NCI-H1436 treated with DMSO at 0.1 percent for 48 hours (cell line): ENCODE measurements at places on chromosomes 12 and 14.

GRCh38 chr12:121866331-121866730 lies 7.7 kb upstream of the HPD start:
- DNase-seq: no peak

DNA sequence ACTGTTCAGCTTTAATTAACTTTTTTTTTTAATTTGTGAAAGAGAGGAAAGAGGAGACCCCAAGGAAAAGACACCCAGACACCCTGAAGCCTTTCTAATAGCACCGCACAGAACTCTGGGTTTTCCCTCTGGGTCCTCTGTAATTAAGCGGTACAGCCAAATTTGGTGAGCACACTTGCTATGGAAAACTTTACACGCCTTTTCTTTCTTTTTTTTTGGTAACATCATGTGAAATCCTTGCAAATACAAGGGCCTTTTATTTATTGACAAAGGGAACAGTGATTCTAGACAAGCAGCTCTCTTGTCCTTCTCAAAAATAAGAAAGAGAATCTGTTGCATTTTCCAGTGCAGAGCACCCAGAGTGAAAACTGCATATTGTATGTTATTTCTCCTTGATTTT lies 44.4 kb upstream of the CPM start:
- DNase-seq: no peak

DNA sequence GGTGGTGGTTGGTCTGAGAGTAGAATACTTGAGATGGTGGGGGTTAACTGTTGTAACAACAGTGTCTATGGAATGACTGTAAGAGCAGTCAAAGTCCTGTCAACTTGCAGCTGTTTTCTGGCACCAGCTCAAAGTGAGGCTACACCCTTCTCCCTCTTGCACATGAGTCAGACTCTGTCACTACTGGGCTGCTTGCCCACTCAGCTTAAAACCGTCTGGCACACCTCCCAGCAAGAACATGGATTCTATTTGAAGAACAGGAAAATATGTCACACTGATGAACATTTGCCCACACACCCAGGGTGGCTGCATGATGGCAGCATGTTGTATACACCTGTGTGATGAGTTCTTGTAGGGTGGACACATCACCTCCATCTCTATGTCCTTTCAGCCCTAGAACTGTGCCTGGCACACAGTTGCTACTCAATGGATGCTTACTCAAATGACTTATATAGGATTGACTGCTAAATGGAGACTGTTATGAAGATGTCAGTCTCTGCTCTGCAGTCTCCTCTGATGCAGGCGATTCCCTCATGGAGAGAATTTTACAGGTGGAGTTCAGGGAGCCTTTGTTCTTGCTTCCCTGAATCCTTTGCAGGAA lies 19.3 kb upstream of the SERPINA6 start:
- DNase-seq: no peak

GRCh38 chr14:41549821-41550607 lies 56.7 kb upstream of the LRFN5 start:
- no peak for DNase-seq

DNA sequence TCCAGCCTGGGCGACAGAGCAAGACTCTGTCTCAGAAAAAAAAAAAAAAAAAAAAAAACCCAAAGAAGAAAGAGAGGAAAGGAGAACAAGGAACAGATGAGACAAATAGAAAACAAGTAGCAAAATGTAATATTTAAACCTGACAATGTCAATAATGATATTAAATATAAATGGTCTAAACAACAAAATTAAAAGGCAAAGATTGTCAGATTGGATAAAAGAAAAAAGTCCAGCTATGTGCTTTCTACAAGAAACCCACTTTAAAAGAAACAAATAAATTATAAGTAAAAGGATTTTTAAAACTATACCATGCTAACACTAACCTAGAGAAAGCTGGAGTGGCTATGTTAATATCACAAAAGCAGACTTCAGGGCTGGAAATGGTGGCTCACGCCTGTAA lies 29.7 kb upstream of the APOF start:
- DNase-seq: no peak

DNA sequence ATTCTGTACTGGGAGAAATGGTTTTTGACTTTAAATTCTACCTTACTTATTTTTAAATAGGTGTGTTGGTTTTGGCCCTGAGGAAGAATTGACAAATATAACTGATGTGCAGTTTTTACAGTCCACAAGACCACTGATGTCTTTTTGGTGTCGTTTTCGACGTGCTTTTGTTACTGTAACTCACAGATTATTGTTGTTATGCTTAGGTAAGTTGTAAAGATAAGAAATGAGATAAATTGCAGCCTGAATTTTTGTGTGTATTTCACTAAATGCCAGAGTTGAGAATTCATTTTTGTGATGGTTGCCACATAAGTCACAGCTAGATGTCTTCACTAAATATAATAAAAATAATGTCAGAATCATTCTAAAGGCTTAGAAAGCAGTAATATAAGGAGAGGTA lies 39.9 kb upstream of the MSRB3 start:
- DNase-seq: no peak

DNA sequence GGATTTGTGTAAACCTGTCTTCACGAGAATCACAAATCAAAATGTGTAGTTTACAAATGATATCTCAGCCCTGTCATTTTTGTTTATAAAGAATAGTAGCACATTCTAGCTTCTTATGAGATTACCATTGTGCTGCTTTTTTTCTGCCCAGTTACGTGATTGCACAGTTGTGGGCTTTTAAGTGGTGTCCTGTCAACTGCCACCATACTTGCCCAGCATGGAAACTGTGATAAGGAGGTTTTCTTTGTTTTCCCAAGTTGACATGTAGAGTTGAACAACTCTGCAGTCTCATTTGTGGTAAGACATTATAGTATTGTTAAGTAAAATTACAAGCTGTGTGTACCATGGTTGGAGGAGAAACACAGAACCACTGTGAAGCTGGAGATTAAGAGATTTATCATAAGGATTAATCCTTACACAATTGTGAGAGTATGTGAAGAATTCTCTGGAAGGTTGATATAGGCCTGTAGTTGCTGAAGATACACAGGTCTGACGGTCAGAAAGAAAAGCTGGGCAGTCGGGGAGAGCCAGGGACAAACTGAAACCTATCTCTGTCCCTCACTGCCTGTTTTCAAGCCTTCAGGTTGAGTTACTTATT lies 12.2 kb downstream of the CHURC1 start:
- no peak for DNase-seq

- no peak for DNase-seq
Measured at GRCh38 chr14:94145902-94146527, 16.6 kb upstream of the IFI27L2 start.

DNA sequence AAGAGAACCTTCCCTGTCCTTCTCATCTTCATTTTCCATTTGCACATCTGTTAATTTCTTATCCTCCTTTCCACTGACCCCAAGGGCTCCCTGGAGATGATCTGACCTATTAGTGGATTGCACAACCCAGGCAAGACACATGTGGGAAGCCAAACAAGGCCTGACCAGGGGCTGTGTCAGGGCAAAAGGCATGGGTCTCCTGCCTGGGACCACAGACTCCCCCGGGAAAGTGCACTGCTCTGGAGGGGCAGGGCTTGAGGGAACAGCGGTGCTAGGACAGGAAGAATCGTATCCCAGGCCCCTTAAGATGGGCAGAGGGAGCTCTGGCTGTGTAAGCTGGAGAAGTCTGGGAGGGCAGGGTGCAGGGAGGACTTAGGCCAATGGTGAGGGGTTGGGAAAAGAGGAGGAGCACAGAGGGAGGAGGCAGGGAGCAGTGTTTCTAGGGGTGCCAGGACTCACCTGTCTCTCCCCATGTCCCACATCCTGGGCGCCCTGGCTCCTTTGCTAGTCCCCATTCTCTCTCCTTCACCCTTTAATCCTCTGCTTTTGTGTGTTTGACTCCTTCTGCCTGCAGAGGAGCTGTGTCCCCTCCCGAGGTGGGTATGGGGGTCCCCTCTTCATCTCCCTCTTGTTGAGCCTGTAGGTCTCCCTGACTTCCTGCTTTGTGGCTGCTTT lies 25.3 kb downstream of the PLEKHG3 start:
- no peak for DNase-seq

GRCh38 chr12:67998379-67998778 lies 9.1 kb downstream of the IFNG-AS1 start:
- no peak for DNase-seq

DNA sequence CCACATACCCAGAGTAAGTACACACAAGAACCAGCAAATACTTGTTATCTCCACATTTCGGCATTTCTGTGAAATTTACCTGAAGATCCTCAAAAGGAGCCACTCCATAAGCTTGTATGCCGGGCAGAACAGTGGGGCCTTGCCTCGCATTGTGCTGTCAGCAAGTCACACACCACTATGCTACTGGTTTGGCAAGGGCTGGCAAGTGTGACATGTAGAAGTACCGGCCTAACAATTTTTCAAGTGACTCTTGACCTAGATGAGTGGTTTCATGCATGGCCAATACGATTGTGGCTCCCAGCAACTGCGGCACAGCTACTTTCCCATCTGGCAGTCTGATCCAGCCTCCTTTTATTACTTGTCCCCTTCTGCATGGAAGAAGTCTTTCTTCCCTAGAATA lies 69.8 kb downstream of the GAS2L3 start:
- DNase-seq: no peak

DNA sequence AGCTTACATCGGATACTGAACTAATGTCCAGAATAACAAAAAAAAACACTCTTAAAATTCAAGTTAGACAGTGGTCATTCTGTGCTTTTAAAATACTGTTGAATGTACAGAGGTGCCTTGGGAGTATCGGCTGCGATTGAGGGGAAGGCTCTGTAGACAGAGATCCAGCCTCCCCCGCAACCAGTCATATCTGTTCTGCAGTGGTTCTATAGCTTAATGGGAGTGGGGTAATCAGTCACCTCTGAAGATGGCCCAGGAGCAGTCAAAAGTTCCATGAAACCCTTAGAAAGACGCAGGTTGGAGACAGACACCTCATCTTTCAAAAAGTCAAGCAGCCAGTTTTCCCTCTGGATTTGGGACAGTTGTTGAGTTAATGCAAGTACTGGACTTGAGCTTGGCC lies 1486.6 kb upstream of the TMEM132C start:
- DNase-seq: no peak

GRCh38 chr14:35197015-35197414 lies 74.7 kb downstream of the PRORP start:
- no peak for DNase-seq

DNA sequence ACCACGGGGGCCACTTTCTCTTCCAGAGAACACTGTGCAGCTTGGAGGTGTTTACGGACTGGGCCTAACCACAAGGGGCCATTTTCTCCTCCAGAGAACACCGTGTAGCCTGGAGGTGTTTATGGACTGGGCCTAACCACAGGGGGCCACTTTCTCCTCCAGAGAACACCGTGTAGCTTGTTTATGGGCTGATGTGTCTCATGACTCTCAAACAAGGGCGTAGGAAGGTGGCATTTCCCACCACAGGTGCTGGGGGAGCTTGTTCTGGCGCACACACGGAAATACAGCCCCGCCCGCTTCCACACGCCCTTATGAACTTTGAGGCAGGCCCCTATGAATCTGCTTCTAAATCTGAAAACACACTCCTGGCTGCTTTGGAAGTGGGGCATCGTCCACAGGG lies 174.6 kb upstream of the SFSWAP start:
- no peak for DNase-seq

- DNase-seq: no peak
Measured at GRCh38 chr14:100726550-100727085, at the start of gene DLK1. TSS of gene DLK1 (plus strand) at chr14:100726892. CDS start at chr14:100727069, 177 bp downstream.

GRCh38 chr12:5439788-5440300 lies 7.9 kb downstream of the NTF3 start:
- no peak for DNase-seq

DNA sequence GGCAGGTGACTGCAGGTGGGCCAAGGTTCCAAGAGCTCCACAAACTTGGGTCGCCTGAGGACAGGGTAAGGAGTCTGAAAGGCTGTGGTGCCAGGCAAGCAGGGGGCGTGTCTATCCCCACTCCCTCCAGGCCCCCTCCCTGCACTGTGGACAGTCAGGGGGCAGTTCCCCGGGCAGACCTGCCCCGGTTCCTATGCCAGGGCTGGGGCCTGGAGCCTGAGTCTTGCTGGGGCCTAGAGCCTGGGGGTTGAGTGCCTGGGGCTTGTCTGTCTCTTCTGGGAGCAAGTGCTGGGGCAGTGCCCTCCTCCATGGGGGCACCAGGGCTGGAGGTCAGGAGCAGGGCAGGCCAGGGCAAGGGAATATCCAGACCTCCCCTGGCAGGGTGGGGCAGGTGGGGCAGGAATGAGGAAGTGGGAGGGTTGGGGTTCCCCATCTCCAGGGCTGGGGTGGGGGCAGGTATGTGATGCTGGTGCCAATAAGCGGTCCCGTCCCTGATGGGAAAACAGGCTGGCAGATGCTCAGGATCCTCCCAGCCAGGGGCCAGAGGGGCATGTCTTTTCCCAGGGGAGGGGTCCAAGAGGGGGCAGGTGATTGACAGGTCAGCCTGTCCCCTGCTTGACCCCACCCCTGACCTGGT lies 11.9 kb upstream of the TNFAIP2 start:
- DNase-seq: no peak

DNA sequence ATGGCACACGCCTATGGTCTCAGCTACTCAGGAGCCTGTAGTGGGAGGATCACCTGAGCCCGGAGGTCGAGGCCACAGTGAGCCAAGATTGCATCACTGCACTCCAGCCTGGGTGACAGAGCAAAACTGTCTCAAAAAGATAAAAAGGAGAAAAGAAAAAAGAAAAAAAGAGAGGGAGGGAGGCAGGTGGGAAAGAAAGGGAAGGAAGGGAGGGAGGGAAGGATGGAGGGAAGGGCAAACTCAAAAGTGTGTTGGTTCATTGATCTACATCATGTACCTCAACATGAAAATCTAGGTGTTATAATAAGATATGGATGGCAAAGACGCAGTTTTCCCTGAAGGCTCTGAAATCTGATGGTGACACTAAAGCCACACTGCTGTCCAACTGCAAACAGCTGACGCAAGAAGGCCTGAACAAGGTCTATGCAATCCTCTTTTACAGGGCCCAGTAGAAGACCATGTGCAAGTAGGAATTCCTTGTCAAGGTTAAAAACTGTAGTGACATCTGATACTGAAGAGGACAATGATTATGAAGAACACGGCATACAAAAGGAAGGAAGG lies 143.6 kb downstream of the ITPR2 start:
- DNase-seq: no peak

GRCh38 chr12:53328043-53328435 lies 6.6 kb upstream of the AAAS start:
- no peak for DNase-seq

- DNase-seq: no peak
Measured at GRCh38 chr14:26859483-26859882, 261.6 kb upstream of the NOVA1 start.
